ENCODE measurements at places on chromosomes 13 and 19.

GRCh38 chr19:10892256-10892655, 20.9 kb downstream of the CARM1 start:
- no peak for DNase-seq

- DNase-seq = no peak
Observed at GRCh38 chr13:43991773-43992201, 112.1 kb downstream of the LACC1 start.

GRCh38 chr13:99605420-99606323, 104.4 kb downstream of the TM9SF2 start:
- no peak for DNase-seq

DNA sequence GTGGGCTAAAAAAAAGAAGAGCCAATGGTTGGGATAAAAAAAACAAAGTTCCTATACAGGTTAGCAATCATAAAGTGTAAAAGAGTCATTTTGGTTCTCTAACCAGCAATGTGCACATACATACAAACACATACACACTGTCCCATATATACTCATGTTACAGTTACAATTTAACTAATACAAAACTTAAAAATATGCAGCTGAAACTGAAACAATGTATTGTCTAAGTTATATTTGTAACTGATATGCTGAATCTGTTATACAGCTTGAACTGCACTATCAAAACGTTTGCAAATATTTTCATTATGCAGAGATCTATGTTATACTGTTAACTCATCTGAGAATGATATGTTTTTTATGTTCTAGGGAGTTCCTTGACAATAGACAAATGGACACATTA, 173.7 kb downstream of the KLF12 start:
- DNase-seq = no peak

- no peak for DNase-seq
Observed at GRCh38 chr19:2491130-2491801, 15.3 kb downstream of the GADD45B start.

- DNase-seq = no peak
Observed at GRCh38 chr13:110185696-110186095, 121.3 kb downstream of the COL4A1 start.

DNA sequence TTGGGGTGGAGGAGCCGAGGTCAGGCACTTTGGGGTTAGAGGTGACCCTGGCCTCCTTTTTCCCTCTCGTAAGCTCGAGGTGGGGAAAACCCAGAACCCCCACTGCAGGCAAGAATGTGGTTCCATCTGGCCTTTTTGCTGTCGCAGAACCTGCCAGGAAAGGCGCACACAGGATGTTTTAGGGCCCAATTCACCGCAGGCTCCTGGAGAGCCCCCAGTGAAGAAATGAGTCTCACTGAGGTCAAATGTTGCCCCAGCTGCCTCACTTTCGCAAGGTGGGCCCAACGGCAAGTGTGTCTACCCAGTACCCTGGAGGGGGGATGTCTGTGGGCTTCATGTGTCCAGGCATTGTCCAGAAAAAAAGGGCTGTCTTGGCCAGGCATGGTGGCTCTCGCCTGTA, 61.8 kb downstream of the PEX11G start:
- no peak for DNase-seq

DNA sequence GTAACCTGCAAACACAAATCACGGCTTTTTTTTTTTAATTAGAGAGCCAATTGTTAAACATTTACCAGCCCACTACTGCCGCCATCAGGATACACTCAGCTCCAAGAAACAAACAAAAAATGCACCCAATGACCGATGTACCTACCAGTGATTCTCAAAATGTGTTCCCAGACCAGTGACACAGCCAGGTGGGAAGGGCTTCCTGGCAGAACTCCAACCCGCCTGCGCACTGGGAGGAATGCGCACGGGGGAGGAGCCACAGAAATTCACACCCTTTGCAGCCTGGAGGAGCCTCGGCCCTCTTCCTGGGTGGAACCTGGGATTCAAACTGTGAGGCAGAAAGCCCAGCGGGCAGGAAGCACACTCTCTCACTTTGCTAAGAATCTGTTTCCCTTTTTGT, 255.9 kb downstream of the TBC1D4 start:
- DNase-seq = no peak

GRCh38 chr19:13427273-13428051, 78.8 kb downstream of the CACNA1A start:
- no peak for DNase-seq

DNA sequence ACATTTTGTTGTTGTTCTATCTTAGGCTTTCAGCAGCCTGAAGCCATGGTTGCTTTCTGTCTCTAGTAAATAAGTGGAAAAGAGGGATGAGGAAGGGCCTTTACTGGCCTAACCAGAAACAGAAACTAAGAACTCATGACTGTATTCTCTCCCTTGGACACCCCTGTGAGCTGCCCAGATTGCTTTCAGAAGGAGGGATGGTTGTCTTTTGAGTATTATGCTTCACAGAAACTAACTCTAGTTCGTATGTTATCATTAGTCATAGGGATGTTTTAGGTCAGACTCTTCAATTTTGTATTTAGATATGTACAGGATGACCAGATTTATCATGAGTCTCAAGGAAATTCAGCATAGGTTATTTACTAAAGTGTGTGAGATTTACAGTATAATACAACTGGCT, 17.5 kb downstream of the BORA start:
- no peak for DNase-seq

- no peak for DNase-seq
Observed at GRCh38 chr19:30443531-30444252, 71.5 kb downstream of the ZNF536 start.

DNA sequence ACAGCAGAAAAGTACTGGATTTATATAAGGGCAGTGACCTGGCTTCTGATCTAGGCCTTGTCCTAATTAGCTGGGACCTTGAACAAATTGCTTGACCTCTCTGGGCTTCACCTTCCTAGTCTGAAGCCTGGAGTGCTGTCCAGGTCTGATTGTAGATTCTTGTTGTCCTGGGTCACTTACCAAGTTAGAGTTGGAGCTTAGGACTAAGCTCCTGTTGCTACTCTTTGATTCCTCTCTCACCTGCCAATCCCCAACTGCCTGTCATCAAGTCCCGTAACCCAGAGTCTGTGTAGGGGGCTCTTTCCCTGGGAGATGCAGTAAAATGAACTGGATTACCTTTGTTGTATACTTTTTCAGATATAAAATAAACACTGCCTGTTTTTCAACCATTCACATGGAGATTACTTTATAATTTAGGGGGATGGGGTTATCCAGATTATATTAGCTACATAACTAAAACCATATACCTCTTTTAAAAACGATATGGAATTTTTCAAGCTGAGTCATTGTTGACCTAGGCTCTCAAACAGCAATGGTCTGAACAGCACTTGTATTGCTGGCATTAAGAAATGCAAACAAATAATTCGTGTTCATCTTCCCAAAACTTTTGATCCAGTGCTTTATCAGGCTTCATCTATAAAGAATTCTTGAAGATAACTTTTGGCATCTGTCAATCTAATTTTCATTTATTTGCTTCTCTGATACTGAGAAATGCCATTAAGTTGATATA, 5.8 kb downstream of the ARHGAP35 start:
- DNase-seq = no peak

Data from natural killer cell treated with Interleukin-12 subunit alpha and Interleukin-12 subunit beta and Interleukin-15 and Interleukin-18, amount 100 ng/mL, for 72 hours (primary cell).